ENCODE measurements at places on chromosomes 1 and 21. TPM values are rescaled to one million over a fixed set of nuclear protein-coding genes. Genes with fewer than 3 reads are reported as not detected.

NTMT2 gene
- not detected for total RNA-seq

KCNJ9 gene
- total RNA-seq = not detected

CD48 gene
- total RNA-seq = not detected

COL16A1 gene
- total RNA-seq = 26.6 TPM

RIIAD1 gene
- not detected for total RNA-seq

MYOC gene
- total RNA-seq = not detected

CAMK1G gene
- not detected for total RNA-seq
